ENCODE measurements at places on chromosomes 2 and 18. TPM values are rescaled to one million over a fixed set of nuclear protein-coding genes. Genes with fewer than 3 reads are reported as not detected.

GRCh38 chr2:101623031-101623521 lies 74.4 kb upstream of the MAP4K4 start:
- H3K4me3 ChIP-seq = no peak overlapping the region
- no peaks in the 10 kb centered on the region for H3K36me3 ChIP-seq
- no peak for DNase-seq
- no peaks in the 10 kb centered on the region for H3K27me3 ChIP-seq
- H3K27ac ChIP-seq = no peak overlapping the region

- H3K4me3 ChIP-seq = no peak overlapping the region
- H3K4me1 ChIP-seq = no peaks in the 10 kb centered on the region
- no peaks in the 10 kb centered on the region for H3K27me3 ChIP-seq
- no peaks in the 10 kb centered on the region for H3K36me3 ChIP-seq
Measured at GRCh38 chr2:156021146-156022040, 311.1 kb downstream of the NR4A2 start.

- DNase-seq = no peak
- no peak overlapping the region for H3K4me3 ChIP-seq
Measured at GRCh38 chr2:10482913-10483312, 34.8 kb upstream of the ODC1 start.

DNA sequence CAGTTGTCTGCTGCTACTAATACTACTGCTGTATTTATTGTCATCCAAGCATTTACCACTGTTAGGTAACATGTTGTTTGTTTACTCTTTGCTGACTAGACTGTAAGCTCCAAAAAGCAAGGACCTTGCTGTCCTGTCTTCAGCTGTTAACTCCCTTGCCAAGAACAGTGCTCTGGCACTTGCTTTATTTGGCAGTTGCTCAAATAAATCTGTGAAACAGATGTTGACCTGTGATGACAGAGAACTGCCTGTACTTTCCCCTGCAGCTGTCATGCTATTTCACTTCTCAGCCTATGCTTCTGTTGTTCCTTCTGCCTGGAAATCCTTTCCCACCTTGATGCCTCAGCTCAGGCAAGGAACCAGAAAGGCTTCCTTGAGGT lies 181.2 kb downstream of the ATAD2B start:
- DNase-seq = no peak
- no peak overlapping the region for H3K27ac ChIP-seq
- H3K27me3 ChIP-seq = no peaks in the 10 kb centered on the region
- no peak overlapping the region for H3K4me3 ChIP-seq
- no peaks in the 10 kb centered on the region for H3K36me3 ChIP-seq
- peaks cover 3% of the 10 kb centered on the region for H3K4me1 ChIP-seq

The RTP5 gene
- total RNA-seq = 0.69 TPM

The WNT10A gene
- 1.0 TPM for total RNA-seq

The ICA1L gene
- total RNA-seq = 28.3 TPM

The PER2 gene
- 12.9 TPM for total RNA-seq

The TFCP2L1 gene
- total RNA-seq = 37.7 TPM

All from upper lobe of left lung (tissue), 6 donors.